ENCODE measurements at places on chromosomes 11 and 22.

- no peak for DNase-seq
These were observed 7.0 kb upstream of the MSANTD2 start for GRCh38 chr11:124807201-124807600.

GRCh38 chr11:46120346-46121300 lies 631 bp downstream of the PHF21A start:
- DNase-seq, result no peak

DNA sequence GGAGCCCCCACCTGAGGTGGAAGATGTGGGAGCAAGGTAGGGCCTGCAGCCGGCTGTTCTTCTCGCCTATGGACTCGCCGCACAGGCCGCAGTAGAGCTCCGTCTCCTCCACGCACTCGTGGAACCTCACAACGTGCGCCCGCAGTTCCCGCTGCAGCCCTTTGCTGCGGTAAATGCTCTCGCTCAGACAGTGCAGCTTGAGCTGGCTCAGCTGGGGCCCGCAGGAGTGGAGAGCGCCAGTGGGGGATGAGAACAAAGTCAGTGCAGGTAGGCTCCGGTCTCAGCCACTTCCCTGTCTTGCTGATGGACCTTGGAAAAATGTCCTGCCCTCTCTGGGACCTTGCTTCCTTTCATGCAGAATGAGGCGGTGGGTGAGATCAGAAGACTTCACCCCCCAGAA lies 10.2 kb downstream of the RAPSN start:
- no peak for DNase-seq

DNA sequence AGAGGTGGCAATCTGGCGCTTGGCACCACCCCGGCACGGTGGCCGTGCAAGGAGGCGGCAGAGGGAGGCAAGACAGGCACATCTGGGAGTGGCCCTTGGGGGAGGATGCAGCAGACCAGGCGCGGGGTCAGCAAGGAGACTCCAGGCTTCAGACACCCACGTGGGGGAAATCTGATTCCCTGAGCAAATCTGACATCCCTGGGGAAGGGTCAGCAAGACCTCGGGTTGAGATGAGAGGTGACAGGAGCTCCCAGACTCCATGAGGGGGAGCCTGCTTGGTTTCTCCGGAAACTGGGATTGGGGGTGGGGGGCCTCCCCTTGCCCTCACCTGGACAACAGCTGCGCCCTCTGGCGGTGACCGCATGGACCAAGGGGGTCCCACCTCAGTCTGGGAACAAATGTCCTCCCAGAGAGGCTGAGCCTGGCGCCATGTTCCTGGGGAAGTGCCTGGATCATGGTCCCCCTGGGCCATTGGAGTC lies 4.0 kb upstream of the RCOR2 start:
- no peak for DNase-seq

DNA sequence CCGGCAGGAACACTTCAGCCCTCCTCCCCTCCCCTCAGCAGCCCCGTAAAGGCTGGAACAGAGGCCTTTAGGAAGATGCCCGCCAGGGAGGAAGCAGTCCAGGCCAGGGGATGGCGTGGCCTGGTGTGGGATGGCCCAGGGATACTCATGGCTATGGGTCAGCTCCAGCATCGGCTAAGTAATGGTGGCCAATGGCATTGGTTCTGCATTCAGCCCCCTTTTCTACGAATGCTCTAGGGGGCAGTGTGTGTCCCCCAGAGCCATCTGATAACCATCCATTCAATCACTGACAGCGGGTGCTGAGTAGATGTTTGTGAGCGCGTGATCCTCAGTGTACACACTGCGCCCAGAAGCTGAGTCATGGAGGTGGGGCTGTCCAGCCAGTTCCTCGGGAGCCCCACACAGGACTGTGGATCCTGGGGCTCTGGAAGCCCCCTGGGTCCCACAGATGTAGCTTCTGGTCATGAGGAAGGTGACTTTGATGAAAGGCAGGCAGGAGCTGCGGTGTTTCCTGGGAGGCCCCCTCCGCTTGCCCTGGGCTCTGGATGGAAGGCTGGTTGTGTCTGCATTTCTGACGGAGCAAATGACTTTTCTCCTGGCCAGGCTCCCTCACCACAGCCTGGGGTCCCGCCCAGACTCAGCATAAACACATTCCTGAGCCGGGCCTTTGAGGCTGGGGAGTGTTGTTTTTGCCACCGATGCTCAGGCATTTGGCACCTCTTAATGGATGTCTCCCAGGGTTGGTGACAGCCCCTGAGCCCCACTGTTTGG lies 46.5 kb downstream of the FBLN1 start:
- no peak for DNase-seq

DNA sequence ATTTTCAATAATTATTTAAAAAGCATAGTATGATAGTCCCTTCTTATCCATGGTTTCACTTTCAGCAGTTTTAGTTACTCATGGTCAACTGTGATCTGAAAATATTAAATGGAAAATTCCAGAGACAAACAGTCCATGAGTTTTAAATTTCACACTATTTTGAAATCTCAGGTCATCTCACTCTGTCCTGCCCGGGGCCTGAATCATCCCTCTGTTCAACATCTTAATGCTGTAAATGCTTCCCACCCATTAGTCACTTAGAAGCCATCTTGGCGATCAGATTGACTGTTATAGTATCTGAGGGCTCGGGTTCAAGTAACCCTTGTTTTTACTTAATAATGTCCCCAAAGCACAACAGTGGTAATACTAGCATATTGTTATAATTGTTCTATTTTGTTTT lies 1509.3 kb downstream of the FAM181B start:
- no peak for DNase-seq

- DNase-seq, result no peak
These were observed 43.8 kb upstream of the KCNQ1OT1 start for GRCh38 chr11:2743427-2744110.

- DNase-seq, result no peak
These were observed at the start of gene MRGPRX2 for GRCh38 chr11:19060629-19061028. MRGPRX2 (minus strand) TSS chr11:19060717; CDS start chr11:19056402, 4,315 bp downstream.

GRCh38 chr11:73990730-73991129 lies 8.1 kb upstream of the UCP2 start:
- no peak for DNase-seq

GRCh38 chr11:73856031-73856567 lies 20.5 kb downstream of the COA4 start:
- DNase-seq, result no peak

- DNase-seq, result no peak
These were observed 940 bp downstream of the IL18 start for GRCh38 chr11:112162761-112163546.

GRCh38 chr11:64251016-64251752 lies at the start of gene PLCB3:
PLCB3 (plus strand) TSS chr11:64251530; CDS start chr11:64251650, 120 bp downstream.
- DNase-seq, result no peak

DNA sequence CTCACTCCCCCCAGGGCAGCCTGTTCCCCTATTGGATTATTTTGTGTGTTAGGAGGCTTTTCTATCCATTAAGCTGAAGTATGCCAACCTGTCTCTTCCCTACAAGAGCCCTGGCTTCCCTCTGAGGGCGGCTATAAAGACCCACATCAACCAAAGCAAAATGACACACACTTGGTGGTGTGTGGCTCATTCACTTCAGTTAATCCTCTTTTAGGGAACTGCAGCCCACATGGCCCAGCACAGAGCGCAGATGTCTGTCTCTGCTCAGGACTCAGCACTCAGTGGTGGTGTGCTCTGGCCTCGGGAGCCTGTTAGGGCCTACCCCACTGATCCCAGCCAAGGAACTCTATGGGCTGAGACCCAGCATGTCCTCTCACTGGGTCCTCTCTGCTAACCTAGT lies 32.2 kb upstream of the LRRC10B start:
- DNase-seq, result no peak

GRCh38 chr11:11082646-11083045 lies 224.8 kb upstream of the ZBED5 start:
- DNase-seq, result no peak

DNA sequence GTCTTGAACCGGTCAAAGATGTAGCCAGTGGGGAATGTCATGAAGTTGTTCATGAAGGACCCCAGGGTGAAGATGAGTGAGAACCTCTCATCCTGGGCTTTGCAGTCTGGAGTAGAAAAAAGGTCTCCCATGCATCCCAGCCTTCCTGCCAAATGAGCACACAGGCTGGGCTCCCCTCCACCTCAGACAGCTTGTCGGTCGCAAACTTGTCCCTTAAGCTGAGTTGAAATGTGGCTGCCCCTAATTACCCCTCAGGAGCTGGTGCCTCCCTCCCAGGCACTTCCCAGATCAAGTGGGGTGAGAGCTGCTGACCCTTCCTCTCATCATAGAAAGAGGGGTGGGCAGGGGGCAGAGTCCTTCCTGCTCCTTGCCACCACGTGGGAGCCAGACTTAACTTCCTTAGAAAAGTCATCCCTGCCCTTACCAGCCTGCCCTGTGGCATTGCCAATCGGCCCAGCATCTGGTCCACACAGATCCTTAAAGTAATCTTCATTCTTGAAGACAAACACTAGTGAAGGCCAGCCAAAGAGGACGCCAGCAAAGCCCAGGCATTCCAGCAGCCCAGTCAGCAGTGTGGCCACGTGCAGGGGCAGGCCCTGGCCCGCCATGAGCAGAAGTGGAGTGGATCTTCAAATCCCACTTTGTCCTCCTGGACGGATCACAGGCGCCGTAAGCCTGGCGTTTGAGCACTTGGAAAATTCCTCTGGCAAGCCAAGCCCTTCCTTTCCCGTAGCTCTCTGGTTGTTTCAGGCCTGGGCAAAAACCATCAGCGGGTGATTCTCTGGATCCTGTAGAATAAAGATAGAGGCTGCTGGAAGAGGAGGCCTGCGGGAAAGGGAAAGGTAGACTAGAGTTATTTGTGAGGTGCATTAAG lies 1.1 kb downstream of the SLC43A3 start:
- DNase-seq, result no peak

DNA sequence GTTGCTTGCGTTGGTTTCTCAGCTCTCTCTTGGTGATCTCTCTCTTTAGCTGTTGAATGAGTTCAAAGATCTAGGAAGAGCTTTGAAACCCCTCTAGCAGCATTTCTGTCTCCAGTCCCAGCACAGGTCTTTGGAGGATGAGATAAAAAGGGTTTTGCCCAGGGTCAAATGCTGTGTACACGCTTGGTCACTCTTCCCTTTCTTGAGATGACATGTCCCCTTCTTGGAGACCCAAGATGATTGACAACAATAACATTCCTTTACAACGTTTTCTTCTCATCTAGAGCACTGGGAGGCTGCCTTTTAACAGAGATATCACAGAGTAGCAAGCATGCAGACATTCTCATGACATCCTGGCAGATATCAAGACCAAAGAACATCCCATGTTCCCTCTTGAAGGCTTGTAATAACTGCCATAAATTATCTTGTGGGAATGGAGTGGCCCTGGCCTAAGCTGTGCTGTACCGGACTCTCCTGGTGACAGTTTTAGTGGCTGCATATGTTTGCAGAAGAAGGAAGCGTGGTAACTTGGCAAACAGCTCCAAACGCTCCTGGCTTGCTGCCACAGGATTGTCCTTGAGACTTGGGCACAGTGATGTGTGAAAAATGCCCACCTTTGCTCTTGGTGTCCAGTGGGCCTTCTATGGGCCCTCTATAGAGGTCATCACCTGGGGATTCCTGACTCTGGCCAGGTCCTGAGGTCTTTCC lies 107.8 kb downstream of the PTPRJ start:
- DNase-seq, result no peak

- DNase-seq, result no peak
These were observed 33.2 kb downstream of the OTOG start for GRCh38 chr11:17580271-17580670.

DNA sequence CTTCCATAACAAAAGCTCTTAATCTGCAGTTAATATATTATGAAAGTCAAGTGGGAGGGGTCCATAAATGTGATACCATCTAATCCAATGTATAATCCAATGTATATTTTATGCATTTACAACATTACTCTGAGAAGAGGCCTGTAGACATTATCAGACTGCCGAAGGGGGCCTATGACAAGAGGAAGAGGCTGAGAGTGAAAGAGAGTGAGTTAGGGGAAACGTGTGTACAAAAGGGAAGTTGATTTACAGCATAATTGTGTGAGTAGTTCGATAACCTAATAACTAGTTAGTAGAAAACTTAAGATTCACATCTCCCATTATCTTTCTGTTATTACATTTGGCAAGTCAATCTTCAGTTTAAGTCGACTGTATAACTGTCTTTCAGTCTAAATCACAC lies 86.6 kb downstream of the DDX10 start:
- DNase-seq, result no peak

DNA sequence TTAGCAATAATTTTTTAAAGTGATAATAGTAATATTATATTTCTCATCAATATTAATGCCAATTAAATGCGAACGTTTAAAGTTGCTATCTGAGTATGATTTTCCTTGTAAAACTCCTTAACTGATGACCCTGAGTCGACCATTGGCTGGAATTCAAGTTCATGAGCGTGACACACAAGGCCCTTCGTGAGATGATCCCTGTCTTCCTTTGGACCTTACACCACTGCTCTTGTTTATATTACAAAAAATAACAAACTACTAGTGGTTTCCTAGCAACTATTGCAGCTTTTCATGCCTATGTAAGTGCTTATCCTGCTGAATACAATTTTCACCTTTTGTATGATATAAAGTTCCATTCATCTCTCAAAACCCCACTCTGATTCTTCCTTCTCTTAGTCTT lies 752.9 kb downstream of the CNTN5 start:
- DNase-seq, result no peak

- DNase-seq, result no peak
These were observed 57.8 kb downstream of the MED15 start for GRCh38 chr22:20565079-20565734.

DNA sequence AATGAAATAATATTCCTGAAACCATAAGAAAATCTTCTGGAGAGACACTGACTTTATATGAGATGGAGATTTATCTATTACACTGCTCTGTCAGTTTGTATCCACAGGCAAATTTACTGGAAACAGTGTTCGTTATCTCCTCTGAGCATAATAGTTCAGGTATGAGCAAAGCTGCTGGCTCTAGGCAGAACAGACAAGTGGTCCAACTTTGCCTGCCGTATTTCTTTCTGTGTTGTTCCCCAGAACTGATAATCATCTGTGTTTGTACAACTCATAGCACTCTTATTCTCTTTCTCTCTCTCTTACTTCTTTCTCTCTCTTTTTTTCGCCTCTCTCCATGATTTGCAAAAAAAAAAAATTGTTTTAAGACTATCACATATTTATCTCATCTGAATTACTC lies 623.8 kb upstream of the CHORDC1 start:
- DNase-seq, result no peak

DNA sequence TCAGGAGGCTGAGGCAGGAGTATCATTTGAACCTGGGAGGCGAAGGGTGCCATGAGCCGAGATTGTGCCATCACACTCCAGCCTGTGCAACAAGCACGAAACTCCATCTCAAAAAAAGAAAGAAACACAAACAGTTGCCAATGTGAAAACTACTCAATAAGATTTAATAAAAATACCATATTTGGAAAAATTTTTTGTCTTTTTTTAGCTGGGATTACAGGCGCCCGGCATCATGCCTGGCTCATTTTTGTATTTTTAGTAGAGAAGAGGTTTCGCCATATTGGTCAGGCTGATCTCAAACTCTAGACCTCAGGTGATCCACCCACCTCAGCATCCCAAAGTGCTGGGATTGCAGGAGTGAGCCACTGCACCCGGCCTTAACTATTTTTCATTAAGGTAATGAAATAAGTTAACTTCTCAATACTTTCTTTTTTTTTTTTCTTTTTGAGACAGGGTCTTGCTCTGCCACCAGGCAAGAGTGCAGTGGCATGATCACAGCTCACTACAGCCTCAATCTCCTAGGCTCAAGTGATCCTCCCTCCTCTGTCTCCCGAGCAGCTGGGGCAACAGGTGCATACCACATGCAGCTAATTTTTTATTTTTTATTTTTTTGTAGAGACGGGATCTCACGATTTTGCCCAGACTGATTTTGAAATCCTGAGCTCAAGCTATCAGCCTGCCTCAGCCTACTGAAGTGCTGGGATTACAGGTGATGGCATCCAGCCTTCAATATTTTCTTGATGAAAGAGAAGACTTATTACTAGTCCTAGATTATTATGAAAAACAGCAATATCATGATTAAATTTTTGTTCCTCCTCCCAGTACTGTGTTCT lies 4746.2 kb upstream of the OR11H1 start:
- no peak for DNase-seq

All from stimulated activated CD8-positive, alpha-beta memory T cell treated with anti-CD3 and anti-CD28 coated beads, Interleukin-4, amount 100 ng/mL, for 4 hours (primary cell).